ENCODE measurements at places on chromosomes 5 and 9.

DNA sequence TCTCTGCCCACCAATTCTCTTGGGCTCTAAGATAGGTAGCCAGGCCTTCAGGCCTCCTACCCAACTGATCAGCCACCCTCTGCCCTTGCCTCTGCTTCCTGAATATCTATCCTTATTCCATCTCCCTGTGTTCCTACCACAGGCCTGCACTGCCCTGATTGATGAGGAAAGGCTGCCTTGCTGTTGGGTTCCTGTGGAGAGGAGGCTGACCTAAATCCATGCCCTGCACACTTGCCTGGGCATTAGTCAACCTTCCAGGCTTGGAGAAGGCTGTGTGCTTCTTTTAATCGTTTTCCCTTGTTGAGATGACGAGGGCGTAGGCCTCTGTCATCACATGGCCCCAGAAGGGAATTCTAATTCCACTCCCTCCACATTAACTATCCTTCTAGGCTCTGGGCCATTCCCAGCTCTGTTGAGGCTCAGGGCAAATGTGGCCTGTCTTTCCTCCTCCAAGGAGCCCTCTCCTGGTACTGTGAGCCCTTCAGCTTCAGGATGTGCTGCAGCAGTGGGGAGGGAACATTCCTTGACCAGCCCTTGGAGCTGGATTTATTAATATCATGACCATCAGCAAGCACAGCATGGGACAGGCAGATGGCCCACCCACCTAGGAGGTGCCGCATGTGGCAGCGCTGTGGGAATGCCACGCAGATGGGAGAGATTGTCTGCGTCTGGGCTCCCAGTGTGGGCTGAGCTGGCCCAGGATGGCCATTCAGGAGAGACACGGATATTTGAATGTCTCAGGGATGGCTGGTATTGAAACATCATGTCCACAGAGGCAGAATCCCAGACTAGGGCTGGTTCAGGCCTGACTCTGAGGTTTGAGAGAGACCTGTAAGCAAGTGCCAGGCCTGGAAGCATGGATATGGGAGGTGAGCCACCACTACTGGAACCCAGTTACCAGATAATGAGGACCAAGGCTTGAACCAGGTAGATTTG lies 40.9 kb downstream of the ANGPTL2 start:
- no peak for DNase-seq

DNA sequence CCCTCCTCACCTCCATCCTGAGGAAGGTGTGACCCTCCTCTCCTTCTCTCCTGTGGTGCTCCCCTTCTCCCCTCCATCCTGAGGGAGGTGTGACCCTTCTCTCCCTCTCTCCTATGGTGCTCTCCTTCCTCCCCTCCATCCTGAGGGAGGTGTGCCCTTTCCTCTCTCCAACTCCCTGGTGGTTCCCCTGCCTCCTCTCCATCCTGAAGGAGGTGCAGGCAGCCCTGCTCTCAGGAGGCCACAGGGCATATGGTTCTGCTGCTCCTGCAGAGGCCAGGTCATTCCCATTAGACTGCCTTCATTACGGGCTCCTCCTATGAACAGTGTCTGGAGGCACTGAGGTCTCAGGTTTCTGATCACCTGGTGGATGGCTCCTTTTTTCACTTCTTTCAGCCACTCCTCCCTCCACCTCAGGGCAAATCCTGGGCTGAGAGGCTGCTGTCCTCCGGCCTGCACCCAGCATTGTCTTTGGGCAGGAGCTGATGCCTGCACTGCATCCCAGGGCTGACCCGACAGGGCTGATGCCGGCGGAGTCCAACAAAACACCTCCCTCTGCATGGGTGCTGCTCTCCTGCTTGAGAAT lies 197.1 kb downstream of the MED10 start:
- DNase-seq, result no peak

DNA sequence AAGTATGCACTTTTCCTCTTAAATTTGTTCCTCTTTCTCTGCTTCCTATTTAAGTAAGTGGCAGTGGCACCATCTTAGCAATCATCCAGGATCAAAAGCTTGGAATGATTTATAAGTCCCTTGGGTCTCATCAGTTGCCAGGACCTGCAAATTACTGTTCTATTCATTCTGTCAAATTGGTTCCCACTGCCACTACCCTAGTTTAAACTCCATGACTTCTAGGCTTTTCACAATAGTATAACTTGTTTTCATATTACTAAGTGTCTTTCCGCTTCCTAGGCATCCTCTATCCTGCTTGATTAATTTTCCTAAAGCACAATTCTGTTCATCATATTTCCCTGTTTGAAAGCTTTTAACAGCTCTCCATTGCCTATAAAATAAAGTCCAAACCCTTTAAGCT lies 363.9 kb upstream of the MEF2C start:
- DNase-seq, result no peak

- DNase-seq, result no peak
Observed at GRCh38 chr5:83787631-83788030, 67.0 kb upstream of the HAPLN1 start.

DNA sequence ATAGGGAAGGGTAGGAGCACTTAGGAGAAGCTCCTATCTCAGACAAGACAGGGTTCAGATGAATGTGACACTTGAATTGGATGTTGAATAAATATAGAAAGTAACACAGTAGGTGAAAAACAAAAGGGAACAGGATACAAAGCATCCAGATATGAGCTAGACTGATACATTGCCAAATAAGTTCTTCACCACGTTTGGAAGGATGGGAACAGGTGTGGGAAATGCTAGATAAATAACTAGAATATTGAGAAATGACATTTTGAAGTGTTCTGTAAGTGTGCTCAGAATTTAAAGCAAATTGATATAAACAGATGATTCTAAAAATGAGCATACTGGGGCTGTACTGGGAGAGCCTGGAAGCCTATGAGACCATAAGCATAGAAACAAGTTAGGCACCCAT lies 340.1 kb upstream of the PRR16 start:
- DNase-seq, result no peak

DNA sequence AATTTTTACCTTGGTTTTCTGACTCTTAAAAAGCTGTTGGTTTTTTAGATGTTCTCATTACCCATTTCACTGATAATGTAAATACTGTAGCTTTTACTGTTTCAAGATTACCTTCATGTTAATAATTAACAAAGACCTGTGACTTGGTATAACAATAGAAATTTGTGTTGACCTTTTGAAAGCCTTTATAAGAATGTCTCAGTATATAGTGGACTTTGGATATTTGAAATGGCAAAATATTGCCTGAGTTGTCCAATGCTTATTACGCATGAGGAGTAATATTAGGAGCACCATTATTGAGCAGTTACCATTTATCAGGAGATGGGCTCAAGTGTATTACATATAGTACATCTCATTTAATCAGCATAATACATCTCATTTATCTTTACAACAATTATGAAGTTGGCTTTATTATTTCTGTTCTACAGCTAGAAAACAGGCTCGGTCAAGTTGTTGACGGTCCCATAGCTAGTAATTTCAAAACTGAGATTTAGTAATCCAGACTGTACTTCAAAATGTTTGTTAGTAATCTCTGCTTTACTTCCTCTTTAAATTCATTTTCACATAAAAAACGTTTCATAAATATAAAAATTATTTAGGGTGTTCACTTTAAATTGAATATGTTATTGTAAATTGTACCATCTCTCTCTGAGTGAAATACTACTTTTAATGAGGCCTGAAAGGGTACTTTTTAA lies 50.7 kb upstream of the FKTN start:
- no peak for DNase-seq

- DNase-seq, result no peak
Observed at GRCh38 chr9:90906316-90907055, 104.9 kb downstream of the SYK start.
